Type B pancreatic cell (in vitro differentiated cells): ENCODE measurements at places on chromosomes 6 and 20. TPM values are rescaled to one million over a fixed set of nuclear protein-coding genes. Genes with fewer than 3 reads are reported as not detected.
A peak's percentile ranks its signal among the peaks of the same experiment; 100 is the strongest.

DNA sequence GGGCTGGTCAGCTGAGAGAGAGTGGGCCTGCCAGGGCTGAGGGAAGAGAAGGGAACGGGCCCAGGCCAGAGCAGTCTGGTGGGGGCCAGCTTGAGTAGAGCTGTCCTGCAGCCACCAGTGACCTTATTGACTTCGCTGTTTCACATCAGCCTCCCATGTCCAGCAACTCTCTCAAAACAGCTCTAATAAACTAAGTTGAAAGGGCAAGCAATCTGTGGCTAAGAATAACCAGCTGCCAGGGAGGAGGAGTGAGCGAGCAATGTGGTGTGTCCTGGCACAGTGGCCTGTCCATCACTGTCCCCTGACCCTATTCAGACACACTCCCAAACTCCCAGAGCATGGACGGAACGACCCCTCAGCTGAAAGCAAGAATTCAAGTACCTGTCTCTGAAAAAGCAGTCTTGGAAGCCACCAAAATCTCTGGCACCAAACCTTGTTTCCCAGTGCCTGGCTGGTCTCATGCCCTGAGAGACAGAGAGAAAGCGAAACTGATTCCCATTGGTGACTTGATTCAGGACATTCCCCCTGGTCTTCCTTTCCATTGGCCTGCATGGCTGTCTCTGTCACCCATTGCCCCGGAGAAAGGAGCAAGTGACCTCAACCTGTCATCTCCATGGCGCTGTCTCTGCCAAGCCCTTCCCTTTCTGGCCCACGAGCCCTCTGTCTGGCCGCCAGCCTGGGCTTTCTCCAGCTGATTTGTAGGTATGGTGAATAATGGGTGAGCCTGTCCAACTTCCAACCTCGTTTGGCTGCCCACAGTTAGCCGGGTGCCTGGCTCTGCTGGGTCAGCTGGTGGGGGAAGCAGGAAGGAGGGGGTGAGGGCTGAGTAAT lies at the start of gene DDO:
DDO (minus strand) TSS at position 490 of the 831 bp plus-strand sequence. CDS start 2,113 bp downstream, outside the sequence.
- no peak for DNase-seq

Gene VNN1
- 1.1 and 1.3 TPM in 2 replicates for total RNA-seq

Gene SIM1
- 6.3 and 7.1 TPM in 2 replicates for total RNA-seq

GRCh38 chr20:48163505-48163904 lies 378.2 kb upstream of the SULF2 start:
- no peak for DNase-seq

Gene TMEM74B
- total RNA-seq = 10.7 and 12.0 TPM in 2 replicates

DNA sequence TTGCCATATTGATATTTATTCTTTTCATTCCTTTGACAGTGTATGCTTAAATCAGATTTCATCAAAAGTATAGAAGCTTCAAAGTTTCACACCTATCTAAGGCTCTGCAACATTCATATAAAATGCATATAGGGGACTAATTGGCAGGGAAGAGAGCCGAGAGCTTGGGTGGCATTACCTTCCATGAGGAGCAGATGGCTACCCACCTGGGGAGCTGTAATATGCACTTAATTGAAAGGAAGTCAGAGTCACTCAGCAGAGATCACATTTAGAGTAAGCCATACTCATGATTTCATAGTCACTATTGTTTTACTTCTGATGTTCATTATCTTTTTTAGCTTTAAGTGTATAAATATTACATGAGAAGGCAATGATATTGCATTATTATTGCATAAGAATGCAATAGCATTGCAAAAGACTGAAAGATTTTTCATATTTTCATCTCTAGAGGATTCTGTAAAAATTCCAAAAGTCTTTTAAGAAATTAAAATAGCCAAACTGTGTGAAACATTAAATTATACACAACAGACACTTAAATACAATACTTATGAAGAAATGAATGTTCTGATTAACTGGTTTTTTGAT lies 1305.2 kb downstream of the EPHA7 start:
- DNase-seq = no peak

GRCh38 chr6:36515844-36516243 lies 31.4 kb downstream of the STK38 start:
- no peak for DNase-seq

Gene ID4
- 83.6 and 90.9 TPM in 2 replicates for total RNA-seq

- DNase-seq = no peak
These were observed 60.3 kb downstream of the RSPO3 start for GRCh38 chr6:127178746-127179145.

GRCh38 chr6:24683297-24684296 lies 16.7 kb downstream of the ACOT13 start:
- DNase-seq = no peak

DNA sequence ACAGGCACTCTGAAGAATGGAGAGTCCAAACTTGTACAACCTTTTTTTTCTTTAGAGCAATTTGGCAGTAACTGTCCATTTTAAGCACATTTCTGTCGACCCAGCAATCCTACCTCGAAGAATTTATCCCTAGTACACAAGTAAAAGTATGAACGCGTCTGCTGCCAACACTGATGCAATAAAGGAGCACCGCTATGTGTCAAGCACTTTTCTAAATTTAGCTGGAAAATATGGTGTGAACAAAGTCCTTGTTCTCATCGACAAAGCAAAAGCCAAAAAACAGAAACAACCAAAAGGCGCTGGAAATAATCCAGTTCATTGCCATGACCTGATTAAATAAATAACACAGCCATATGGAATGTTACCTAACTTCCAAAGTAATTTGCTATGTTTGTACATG lies 1.1 kb downstream of the DPM1 start:
- no peak for DNase-seq

DNA sequence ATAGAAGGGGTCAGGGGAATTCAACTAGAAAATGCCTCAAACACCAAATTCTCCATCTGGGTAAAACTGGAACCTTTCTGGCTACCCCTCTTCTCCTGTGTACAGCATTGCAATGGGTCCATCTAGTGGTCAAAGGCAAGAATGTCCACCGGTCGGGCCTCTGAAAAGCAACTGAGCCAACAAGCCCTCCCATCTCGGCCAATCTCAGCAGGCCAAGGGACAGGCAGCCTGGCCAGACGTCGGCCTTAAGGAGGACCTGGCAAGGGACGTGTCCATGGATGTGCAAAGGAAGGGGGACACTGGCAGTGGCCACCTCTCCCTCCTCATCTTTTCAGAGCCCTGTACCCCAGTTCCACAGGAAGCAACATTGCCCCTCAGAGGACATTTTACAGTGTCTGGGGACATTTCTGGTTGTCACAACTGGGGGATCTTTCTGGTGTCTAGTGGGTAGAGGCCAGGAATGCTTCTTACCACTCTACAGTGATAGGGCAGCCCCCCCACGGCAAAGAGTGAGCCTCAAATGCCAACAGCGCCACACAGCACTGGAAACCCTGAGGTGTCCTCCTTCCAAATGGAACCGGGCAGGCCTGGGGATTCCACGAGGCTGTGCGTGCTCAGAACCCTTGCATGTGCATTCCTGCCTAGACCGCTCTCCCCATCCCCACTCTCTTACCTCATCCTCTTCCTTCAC lies 99.8 kb upstream of the FOXA2 start:
- DNase-seq = no peak

Gene RRAGD
- 18.0 and 19.7 TPM in 2 replicates for total RNA-seq

DNA sequence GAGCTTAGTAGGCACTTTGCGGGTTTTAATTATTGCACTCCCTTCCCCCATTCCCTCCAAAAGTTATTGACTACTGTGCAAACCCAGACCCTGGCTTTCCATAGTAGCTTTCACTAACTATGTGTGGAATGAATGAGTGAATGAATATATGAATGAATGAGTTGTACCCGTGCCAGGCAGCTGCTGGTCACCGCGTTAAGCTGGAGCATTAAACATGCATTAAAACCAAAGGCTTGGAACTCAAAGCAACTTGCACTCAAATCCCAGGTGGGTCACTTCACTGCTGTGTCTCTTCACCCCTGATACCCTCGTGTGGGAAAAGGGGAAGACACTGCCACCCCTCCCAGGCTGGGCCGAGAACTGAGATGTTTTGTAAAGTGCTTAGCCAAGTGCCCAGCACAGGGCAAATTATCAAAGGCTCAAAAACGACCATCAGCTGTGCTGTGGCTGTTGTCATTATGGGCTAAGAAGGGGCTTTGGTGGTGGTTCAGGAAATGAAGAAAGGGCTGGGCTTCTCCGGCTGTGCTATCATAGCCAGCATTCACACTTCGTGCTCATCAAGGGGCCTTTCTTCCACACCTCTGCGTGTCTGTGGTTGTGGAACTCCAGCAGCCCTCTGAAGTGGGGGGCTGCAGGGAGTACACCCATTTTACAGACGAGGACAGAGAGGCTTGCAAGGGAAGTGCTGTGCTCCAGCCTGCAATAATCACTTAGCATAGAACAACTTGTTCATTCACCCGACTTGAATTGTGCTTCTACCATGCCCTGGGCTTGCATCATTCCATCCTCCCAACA lies 60.2 kb upstream of the STX16 start:
- no peak for DNase-seq

DNA sequence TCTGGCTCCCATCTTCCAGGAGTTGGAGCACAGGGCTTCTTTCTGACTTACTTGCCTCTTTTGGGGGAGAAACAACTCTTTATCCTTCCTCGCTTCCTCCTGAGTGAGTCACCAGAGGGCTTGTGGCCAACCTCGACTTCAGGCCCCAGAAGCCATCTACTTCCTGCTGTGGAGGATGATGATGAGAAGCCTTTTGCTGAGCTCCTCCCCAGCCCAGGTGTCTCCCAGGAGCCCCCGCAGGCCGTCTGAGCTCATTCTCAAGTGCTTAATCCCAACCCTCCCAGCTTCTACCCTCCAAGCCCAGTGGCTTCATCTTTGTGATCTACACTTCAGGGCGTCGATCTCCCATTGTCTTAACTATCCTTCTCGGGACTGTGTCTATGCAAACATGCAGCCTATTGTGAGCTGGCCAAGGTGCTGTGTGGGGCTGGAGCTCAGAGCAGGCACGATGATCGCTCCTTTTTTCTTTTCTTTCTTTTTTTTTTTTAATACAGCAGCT lies 27.9 kb downstream of the SDCBP2 start:
- no peak for DNase-seq

Gene MYL9
- 55.1 and 59.0 TPM in 2 replicates for total RNA-seq

- no peak for DNase-seq
These were observed 82.4 kb downstream of the ZNF292 start for GRCh38 chr6:87237804-87238203.

- no peak for DNase-seq
These were observed 180.8 kb upstream of the PLN start for GRCh38 chr6:118367314-118367713.

DNA sequence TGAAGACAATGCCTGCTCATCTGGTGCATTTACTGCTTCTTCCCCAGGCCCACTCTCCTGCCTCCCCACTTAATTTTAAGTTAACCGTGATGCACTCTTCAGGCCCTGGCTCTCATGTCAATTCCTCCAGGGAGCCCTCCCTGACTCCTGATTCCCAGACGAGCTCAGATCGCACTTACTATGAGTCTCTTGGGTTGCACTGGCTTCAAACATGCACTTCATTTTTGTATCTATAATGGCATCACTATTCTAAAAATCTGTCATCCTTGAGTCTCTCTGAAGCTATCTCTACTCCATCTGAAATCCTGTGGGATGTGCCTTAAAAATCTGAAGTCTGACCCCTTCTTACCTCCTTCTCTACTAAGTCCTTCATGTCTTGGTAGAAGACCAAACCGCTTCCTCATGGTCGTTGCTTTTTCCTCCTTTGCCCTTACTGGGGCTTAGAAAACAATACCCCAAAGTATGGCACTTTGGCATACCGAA lies 24.7 kb downstream of the COX4I2 start:
- DNase-seq = no peak

GRCh38 chr6:130575971-130576370 lies 210.2 kb downstream of the TMEM200A start:
- no peak for DNase-seq

DNA sequence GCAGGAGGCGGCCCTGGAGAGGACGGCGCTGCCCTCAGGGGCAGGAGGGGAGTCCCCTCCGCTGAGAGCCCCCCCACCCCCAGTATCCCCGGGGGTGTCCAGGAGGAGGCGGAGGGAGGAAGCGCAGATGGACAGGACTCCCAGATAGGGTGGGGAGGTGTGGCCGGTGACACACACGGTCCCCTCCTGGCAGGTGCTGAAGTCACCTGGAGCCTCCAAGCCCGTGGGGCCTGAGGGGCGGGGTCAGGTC lies 1.4 kb downstream of the STMN3 start:
- no peak for DNase-seq

DNA sequence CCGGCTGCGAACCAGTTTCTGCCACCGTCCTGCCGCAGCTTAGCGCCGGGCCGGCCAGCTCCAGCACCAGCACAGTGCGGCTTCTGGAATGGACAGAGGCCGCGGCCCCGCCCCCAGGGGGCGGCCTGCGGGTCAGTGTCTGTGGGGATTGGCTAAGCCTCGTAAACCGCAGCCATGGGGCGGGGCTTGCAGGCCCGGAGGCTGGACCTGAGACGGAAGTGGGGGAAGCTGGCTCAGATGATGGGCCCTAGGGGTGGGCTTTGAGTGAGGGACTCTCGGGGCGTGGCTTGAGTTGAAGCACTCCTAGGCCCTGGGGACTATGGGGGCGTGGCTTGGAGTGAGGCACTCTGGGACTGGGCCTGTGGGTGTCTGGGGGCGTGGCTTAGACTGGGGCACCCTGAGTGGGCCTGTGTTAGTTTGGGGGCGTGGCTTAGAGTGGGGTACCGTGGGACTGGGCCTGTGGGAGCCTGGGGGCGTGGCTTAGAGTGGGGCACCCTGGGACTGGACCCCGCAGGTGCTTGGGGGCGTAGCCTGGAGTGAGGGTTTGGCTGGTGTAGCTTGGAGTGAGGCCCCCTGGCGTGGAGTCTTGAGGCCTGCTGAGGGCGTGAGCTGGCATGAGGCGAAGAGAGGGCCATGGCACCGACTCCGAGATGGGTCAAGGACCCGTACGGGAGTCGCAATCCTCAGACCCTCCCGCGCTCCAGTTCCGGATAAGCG lies 6.6 kb downstream of the L3MBTL1 start:
- peak; percentile 92 for DNase-seq
